ENCODE measurements at places on chromosomes 6 and 20.

- no peak for DNase-seq
Observed at GRCh38 chr20:61919239-61919638, 146.4 kb downstream of the TAF4 start.

DNA sequence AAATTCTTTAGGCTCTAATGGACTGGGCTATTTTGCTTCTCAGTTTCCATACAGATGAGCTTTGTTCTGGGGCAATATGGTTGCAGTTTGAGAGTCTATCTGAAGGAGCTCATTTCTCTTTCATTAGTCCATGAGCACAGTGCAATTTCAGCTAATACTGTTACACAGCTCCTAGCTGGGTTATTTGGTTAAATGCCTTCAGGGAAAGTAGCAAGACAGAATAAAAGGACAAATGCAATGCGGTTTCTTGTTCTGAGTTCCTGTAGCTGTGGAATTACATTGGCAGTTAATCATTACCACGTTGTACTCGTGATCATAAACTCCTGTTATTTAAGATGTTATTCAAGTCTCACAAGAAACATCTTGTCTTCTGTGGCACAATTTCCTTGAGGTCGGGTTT lies 127.7 kb downstream of the BFSP1 start:
- no peak for DNase-seq

- DNase-seq = no peak
Observed at GRCh38 chr6:129539032-129539431, 170.9 kb downstream of the ARHGAP18 start.

- DNase-seq = no peak
Observed at GRCh38 chr6:146273490-146273889, 244.6 kb downstream of the GRM1 start.

DNA sequence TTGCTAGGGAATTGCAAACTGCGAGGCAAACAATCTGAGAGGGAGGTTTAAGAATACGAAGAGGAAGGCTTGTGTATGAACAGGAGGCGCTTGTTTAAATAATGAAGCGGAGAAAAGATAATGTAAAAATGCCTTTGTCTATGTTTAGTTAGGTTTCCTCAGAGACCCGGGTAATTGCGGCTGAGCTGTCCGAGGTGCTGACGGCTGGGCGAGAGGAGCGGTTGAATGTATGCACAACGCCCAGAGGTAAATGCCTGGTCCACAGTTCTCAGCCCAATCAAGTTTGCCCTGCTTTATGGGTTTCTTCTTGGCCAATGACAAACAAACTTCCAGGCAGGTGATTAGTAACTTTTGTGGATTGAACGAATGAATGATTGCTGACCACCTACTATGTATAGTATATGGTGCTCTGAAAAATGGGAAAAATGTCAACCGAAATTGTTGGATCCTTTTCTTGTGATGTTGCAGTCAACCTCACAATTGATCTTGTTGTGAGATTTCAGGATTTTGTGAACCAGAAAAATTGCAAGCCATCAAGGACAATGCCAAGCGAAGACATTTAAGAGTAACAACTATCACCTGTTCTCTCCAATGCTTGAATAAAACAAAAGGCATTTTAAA lies 38.3 kb upstream of the SLC32A1 start:
- DNase-seq = no peak

DNA sequence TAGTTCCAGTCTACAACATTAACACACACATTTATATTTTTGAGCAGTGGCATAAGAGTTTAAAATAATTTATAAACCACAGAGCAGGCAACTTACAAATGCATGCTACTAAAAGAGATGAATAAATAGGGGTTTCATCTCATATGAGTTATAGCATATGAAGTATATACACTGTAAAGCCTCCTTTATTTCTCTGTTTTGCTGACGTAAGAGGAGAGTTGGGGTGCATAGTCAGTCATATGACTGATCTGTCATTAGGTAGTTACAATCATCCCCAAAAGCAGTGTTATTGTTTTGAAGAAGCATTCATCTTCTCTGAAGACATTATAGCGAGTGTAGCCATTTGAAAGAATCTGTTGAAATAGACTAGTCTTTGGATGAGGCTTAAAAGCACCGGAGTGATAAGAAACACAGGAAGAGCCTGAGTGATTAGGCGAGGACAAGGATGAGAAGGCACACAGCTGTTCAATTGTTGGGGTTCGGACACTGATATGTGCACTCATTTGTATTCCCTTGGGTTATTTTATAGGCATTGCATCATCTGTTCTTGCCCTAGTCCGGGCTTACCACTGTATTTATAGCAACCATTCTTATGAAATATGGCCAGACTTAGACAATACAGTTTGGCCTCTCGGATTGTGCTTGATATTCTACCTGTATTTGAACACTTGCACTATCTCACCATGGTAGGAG lies 325.7 kb downstream of the SAMD5 start:
- no peak for DNase-seq

- DNase-seq = no peak
Observed at GRCh38 chr6:17907406-17908229, 79.8 kb downstream of the KIF13A start.

DNA sequence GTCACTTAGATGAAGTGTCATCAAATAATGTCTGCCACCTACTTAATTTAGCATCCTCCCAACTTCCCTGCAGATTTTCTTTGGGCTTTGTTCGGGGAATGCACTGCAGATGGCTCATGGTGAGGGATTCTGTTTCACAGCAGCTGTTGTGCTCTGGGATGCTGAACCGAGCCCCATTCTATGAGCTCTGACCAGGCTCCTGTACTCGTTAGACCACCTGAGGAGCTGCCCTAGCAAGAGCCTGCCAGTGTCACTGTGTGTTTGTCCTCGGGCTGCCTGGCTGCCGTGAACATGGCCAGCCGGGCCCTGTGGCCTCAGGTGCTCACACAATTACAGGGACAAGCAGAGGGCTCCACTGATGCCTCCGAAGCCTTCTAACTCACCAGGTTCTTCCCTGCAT lies 238.8 kb upstream of the ECI2 start:
- DNase-seq = no peak

DNA sequence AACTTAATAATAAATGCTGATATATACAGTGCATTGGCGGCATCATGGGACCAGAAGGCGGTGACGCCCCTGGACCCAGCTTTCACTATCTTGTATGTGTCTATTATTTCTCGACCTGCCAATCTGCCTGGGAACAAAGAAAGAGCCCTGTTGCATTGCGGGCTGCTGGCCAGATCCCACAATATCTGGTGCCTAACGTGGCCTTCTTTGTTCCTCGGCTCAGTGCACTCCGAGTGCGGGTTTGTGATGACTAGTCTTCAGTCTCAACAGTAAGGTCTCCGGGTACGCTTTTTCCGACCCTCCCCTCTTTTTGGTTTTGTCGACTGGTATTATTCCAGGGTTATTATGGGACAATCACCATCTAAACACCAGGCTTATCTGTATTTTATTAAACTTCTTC lies 291.5 kb downstream of the TBC1D32 start:
- DNase-seq = no peak

- DNase-seq = no peak
Observed at GRCh38 chr6:38634518-38634917, 5.2 kb downstream of the BTBD9 start.

- no peak for DNase-seq
Observed at GRCh38 chr20:18223409-18223808, 64.9 kb upstream of the ZNF133 start.

DNA sequence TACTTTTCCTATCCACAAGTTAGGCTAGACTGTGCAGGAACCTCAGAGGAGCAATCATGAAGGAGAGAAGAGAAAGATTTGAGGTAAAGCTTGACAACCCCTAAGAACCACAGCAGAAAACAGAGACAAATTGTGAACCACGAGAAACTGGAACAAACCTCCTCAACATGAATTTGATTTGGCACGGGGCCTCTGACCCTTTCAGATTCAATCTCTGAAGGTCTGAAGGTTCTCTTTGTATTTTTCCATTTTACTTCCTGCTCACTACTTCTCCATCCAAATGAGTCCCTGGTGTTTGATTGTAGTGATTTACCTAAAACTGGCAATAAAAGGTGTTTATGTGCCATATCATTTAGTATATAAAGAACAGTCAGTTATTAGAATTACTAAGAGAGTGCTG lies 126.1 kb upstream of the STXBP5 start:
- no peak for DNase-seq

- no peak for DNase-seq
Observed at GRCh38 chr6:159061805-159062563, 17.2 kb upstream of the TAGAP start.

DNA sequence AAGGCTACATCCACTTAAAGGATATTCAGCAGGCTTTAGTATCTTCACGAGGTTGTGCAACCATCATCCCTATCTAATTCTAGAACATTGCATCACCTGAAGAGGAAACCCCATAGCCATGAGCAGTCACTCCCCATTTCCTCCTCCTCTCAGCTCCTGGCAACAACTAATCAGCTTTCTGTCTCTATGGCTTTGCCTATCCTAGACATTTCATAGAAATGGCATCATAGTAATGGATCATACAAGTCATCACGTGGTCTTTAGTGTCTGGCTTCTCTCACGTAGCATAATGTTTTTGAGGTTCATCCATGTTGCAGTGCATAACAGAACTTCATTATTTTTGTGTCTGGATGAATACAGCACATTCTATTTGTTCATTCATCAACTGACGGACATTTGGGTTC lies 20.5 kb downstream of the SNAI1 start:
- DNase-seq = no peak

DNA sequence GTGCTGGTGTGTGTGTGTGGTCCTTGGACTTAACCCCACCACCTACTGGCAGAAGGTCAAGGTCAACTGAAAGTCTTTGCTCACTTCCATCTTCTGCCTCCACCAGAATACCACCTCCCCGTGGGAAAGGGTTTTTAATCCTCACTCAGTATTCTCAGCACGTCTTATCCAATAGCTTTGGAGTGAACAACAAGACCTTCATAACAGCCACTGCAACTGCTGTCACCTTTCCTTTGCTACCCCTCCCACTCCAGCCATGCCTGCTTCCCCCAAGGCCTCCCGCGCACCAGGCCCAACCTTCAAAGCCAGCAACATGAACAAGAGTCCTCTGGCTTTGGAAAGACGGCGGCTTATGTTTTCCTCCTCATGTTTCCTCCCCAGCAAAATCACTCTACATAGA lies 787 bp upstream of the BTN2A2 start:
- no peak for DNase-seq

DNA sequence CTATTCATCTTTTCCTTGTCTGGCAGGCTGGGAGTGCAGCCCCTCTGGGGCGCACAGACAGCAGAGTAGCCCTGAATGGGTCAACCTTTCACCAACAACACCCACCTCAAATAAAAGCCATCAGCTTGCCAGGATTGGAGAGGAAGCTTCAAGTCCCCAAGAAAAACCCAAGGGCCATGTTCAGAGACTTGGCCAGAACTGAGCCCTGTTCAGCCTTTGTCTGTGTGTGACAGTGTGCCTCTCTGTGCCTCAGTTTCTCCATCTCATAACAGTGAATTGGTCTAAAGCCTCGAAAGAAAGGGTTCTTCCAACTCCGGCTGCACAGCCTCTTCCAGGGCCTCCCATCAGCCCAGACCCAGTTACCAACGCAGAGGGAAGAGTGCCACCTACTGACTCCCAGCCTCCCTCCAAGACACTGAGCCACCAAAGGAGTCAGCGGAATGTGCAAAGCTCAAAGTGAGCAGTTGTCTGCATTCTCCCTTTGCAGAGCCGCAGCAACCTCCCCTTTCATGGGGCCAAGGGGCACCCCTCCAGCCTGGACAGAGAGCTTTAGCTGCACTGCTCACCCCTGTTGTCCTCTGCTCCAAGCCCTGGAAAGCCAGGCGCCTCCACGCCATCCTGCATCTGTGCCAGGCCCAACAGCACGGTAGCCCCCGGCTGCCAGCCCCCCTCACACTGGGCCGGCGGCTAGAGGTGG lies 82.7 kb upstream of the TOP1 start:
- DNase-seq = no peak

- no peak for DNase-seq
Observed at GRCh38 chr20:16057651-16058050, 515.6 kb downstream of the KIF16B start.

DNA sequence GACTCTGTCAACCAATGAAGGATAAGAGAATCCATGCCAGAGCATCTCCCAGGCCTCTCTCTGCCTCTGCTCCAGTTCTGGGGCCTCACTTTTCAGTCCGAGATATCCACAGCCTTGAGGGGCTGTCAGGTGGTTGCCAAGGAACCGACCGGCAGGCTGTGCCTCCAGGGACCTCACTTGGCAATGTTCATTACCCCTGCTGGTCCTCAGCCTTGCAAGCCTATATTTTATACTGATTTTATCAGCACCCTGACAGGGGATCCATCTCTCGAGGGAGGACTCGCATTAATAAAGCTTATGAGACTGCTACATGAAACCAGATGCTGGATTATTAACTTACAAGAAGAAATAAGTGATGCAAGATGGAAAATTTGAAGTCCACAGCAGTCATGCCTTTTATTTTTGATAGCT lies 39.9 kb downstream of the TMC2 start:
- DNase-seq = no peak

- DNase-seq = peak; percentile 14
Observed at GRCh38 chr20:25090492-25091429, 8.8 kb upstream of the VSX1 start.

- DNase-seq = no peak
Observed at GRCh38 chr20:62938105-62938888, at the start of gene GID8. Gene GID8 (plus strand): TSS chr20:62938147. CDS start chr20:62941503, 3,356 bp downstream.

DNA sequence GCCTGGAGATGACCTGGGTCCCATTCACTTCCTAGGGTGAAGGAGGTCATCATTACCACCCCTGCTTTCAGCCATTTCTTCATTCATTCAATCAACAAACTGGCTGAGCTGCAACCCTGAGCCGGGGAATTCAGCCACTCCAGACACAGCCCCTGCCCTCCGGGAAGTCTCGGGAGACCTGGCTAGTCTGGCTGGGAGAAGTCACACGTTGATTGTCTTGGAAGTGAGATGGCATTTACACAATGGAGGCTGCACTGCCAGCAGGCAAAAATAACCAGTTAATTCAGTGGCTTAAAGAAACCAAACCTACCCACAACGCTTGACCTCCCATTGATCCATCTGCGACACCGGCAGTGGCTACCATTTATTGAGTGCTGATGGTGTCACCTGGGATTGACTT lies 2.0 kb upstream of the PMEPA1 start:
- no peak for DNase-seq

GRCh38 chr6:68635706-68636513 lies 828 bp downstream of the ADGRB3 start:
- DNase-seq = no peak

- no peak for DNase-seq
Observed at GRCh38 chr6:48743738-48744137, 632.7 kb upstream of the PTCHD4 start.

Measured in stimulated activated CD4-positive, alpha-beta T cell treated with anti-CD3 and anti-CD28 coated beads, Interleukin-1b, Interleukin-23, amount 100 ng/mL, for 24 hours (primary cell).